NCI-H1436 treated with DMSO at 0.1 percent for 48 hours (cell line): ENCODE measurements at places on chromosomes 7 and 10.

DNA sequence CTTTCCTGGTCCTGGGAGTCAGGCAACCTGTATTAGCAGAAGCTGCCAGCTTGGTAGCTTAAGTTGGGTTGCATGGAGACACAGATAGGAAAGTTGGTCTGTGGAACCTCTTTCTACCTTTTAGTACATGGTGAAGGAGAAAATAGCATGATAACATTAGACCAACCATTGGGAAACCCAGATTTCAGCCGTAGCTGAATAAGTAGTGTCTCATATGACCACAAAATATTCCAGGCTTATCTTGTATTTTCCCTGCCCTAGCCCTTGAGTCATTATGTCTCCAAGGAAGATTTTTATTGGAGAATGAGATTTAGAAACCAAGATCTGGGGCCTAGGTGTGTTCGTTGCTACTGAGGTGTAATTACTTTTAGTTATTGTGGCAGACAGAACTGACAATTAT lies 67.2 kb downstream of the CCSER2 start:
- no peak for DNase-seq

DNA sequence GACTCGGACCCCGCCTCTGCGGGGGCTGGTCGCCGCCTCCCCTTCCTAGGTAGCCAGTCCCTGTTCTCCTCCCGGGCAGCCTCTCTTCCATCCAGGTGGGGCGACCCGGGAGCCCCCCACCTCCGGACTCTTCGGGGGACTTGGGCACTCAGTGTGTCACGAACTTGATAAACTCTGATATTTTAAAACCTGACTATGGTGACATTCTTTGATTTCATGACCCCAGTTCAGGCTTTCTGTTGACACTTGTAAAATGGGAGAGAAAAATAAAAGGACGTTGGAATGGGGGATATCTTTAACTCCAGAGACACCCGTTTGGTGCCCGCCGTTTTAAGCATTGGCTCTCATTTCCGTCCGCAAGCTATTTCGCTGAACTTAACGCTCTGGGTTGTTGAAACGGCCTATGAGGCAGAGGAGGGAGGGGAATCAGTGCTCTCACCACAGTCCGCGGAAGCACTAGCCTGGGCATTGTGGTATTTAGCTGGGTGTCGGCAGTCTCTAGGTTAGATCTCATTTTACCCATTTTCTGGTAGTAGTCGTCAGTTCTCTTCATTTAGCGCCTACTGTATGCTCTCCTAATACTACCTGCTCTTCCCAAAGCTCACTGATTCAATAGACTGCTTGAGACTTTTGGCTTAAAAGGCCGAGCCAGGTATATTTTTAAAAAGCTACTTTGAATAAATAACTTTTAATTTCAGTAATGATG lies 738 bp downstream of the VPS26A start:
- DNase-seq, result no peak

DNA sequence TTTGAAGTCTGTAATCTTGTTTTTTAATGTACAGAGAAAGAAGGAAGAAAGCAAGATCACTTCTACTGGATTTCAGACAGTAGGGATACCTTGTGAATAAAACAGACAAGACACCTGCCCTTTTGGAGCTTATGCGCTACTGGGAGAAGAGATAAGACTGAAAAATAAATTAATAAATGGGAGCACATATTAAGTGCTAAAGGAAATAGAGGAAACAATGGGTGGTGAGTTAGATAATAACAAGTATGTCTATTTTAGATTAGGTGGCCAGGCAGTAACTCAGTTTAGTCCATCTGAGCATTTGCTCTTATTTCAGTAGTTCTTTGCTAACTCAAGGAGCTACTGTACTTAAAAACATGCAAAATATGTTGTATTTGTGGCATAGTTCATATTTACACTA lies 15.9 kb downstream of the MIOS start:
- no peak for DNase-seq

GRCh38 chr7:156604311-156604710 lies 36.3 kb upstream of the RNF32 start:
- no peak for DNase-seq

DNA sequence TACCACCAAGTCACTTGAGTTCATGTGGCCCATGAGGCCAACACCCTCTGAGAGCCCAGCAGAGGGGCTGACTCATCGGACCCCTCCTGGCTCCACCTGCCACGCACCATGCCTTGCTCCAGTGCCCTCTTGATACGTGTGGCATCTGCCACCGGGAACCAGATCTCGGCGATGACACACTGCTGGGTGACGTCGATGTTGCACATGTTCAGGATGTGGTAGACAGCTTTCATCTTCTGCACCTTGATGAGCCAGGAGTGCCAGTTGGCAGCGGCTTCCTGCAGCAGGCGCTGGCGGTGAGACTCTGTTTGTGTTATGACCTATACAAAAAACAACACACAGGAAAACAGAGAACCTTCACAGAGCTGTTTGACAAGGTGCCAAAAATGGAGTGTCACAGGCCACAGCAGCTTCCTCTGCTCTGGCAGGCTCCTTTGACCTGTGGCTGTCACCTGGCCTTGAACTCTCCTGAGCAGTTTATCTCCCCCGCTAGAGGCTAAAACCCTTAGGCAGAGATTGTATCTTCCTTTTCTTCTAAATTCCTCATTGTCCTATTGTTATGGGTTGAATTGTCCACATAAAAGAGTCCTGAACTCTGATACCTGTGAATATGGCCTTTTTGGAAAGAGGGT lies 45.2 kb upstream of the TMEM213 start:
- DNase-seq, result no peak

DNA sequence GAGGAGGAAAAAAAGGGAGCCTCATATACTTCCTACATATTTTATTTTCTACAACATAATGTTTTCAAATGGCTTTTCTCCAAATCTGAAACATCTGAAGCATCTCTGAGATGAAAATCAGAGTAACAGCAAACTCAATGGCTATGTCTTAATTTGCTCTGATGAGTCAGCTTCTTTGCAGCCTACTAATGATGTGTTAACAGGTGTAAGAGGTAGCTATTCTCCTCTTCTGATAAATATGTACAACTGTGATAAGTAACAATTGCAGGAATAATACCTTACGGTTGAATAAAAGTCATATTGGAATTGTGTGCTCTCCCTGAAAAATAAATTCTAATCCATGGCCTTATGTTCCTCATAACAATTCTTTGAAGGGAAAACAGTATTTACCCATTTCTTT lies 45.2 kb downstream of the GNAT3 start:
- DNase-seq, result no peak

DNA sequence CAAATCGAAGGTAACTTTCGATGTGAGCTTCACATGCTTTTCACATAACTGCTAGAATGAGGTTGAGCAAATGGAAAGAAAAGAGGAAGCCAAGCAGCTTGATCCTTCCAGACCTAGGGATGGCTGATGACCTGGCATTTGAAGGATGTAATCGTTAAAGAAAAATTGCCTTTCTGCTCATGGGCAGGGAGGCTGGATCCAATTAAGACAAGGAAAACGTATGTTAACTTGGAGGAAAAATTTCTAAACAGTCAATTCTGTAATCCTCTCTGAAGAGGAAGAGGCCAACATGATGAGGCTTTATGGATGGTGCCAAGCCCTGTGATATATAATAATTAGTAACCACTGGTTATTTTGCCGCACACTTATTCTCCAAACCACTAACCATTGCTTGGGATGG lies 12.5 kb downstream of the GRK5 start:
- DNase-seq, result no peak

DNA sequence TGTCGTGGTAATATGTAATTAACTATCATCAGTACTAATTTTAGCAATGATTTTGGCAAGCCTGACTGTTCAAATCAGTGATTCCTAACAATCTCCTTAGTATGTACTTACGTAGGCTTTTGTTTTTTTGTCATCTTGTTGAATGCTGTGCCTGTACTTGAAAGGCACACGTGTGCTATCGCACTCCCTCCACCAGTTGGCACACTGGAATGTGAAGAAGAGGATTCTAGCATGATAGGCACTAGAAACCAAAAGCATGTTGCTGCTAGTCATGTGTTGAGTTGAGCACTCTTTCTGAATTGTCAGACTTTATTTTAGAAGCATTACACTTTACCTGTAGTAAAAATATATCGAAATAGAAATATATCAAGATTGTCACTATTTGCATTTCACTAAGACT lies 59.1 kb downstream of the TASOR2 start:
- DNase-seq, result no peak

GRCh38 chr7:81482600-81483186 lies 287.2 kb downstream of the HGF start:
- no peak for DNase-seq

DNA sequence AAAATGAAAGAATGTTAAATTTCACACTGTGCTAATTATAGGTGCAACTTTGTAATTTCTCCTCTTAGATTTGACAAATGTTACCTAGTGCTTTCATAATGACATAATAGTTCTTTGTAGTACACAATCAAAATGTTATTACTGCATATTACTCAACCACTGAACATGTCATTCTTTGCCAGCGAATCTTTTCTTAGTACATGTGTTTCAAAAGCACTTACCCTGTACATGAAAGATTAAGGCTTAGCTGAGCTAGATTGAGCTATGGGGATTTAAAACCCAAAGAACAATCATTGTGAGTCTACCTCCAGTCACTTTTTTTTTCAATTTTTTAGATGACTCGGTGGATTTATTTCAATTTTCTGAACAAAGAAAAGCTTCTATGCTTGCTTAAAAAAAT lies 123.5 kb upstream of the FERD3L start:
- DNase-seq, result no peak

DNA sequence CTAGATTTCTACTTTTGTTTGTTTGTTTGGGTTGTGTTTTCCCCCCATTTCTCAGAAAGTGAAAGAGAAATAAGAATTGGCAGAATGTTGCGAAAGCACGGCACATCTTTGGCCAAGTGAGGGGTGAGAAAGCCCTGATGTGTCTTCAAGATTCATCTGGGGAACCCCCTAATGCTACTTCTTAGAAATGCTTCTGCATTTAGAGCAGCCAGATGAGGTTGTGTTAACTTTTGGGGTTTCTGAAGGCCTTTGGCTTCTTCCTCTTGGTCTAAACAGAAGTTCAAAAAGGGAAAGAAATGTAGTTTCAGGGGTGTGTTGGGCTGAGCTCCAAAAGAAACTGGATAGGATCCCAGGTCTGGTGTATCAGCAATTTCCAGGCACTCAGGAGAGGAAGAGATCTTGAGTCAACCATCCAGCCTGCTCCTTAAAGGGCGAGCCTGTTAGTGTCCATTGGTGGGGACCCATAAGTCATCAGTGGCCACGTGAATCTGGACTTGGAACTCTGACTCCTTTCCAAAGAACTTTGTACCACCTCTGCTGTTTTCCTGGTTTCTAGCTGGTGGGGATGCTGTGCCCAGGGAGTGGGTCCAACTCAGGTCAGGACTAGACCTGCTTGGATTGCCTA lies 6.5 kb downstream of the DUSP5 start:
- DNase-seq, result no peak

DNA sequence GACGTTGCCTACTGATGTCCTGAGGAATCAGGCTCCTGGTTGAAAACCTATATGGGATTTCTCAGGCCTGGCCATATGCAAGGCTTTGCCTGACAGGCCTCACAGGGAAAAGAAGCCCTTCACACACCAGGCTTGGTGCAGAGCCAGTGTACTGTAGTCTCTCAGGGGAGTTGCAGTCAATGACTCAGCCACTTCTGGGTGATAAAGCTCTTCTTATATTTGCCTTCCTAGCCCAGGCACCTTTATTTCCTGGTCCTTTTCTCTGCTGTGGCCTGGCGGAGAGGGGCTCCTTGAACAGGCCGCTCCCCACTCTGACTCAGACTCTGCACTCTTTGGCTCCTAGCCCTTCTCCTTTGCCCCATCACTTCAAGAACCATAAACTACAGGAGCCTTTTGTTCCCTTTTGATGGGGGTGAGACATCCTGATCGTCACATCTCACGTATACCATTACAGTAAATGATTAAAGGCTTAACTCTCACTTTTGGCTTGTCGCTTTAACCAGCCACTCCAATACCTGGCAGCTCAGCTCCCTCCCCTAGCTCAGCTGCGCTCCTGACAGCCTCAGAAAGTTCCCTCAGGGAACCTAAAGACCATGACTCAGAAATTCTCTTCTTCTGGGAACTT lies 33.5 kb downstream of the DPY19L1 start:
- DNase-seq, result peak; percentile 90

DNA sequence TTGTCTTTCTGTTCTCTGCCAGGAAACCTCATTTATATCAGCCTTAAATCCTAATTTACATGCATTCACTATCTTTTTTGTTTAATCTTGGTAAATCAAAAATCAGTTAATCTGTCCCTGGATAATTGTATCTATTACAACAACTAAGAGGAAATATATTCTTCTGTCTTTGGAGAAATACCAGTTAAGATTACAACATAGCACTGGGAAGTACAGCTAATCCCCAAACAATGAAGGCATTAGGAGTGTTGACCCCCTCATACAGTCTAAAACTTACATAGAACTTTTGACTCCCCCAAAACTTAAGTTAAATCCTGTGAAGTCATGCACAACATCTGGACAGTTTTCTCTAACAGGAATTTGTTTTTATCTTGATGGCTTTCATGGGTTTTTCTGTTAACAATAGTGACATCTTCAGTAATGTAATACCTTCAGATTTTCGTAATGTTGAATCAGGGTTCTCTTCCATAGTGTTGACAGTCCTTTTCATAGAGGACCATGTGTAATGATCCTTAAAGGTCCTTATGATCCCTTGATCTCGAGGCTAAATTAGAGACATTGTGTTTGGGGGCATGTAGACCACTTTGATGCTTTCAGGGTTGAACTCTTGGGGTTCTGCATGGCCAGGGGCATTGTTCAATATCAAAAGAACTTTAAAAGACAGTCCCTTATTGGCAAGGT lies 24.1 kb upstream of the ABCC2 start:
- DNase-seq, result no peak

DNA sequence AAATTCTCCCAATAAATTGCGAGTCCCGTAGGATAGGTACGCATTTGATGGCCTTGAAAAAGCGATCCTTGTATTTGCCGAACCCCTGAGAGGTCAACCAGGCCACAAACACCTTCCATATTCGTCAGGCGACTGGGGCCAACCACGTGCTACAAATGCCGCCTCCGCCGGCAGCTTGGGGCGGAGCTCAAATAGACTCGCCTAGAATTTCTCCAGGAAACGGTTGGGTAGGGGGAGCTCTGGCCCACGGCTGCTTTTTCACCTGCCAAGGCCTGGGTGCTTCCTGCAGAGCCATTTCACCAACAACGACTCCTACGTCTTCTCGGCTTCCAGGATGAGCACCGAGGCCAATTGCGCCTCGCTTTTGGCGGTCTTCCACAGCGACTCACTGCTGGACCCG lies 53.4 kb upstream of the KIF5B start:
- DNase-seq, result no peak

GRCh38 chr7:142231716-142232115 lies 26.1 kb downstream of the PRSS58 start:
- DNase-seq, result no peak

GRCh38 chr7:40880581-40880980 lies 745.8 kb downstream of the SUGCT start:
- no peak for DNase-seq

DNA sequence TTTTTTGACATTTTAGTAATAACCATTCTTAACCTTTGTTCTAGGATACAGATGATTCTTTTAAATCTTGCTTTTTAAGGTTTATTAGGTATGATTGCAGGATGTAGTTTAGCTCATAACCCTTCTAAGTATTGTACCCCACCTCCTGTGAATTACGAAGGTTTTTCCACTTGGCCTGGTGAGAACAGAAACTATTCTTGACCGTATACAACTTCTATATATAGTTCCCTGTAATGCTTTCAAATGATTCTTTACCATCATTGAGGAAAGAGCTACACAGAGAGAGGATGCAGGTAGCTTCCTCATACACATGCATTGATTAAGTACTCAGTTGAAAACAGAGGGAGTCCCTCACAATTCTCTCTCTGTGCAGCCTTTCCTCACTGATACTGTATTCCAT lies 86.3 kb downstream of the PALS2 start:
- no peak for DNase-seq

- no peak for DNase-seq
Measured at GRCh38 chr7:139441961-139442360, 41.5 kb downstream of the KLRG2 start.

- no peak for DNase-seq
Measured at GRCh38 chr7:157641866-157642265, 305.1 kb downstream of the DNAJB6 start.
